ENCODE measurements at places on chromosomes 5 and 9.

DNA sequence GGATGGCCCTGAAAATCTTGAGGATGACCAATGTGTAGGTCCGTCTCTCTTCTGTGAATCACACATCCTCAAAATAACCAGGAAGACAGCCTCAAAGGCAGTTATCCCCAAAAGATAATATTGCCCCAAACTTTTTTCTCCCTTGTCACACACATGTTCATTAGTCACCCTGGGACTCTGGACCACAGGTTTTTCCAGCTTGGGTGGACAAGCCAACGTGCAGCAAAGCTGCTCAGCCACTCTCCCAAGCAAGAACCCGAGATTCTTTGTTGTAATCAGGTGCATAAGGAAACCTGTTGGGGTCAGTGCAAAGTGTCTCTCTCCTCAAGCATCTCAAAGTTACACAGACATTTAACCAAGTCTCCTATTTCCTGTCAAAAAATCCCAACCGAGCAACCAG, 196.6 kb downstream of the GNA14 start:
- no peak for DNase-seq

DNA sequence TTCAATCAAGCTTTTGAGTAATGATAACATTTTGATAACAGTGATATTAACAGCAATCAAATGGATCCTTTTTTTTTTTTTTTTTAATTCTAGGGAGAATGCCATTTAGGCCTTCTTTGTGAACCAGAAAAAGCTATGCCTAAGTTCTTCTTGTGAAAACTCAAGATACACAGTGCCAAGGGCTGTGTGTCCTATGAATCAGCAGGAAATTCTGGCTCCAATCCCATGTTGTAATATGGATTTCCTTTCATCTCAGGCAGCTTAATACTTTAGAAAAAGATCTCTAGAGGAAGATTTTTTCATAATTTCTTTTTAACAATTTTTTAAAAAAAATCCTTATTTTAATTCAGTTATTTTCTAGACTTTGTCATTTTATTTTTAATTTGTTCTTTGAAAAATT, 96.1 kb downstream of the NUDT12 start:
- DNase-seq: peak; percentile 12

DNA sequence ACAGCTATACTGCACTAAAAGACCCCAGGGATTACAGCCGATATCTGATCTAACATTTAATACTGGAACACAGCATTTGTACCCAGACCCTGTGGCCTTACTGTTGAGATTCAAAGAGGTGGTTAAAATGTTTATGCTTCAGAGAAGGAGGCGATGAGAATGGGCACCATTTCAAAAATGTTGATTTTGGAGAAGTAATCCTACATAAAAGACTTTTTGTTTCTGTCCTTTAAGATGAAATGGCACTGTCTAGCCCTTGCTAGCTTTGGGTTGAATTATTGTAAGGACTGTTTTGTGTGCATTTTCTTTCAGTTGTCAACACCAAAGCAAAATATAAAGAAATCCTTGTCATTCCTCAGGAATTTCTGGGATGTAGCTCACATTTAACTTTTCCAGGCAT, 288.5 kb upstream of the ANKH start:
- DNase-seq: no peak

GRCh38 chr5:50672663-50673062, 6.2 kb downstream of the PARP8 start:
- no peak for DNase-seq

- peak; percentile 100 for DNase-seq
Observed at GRCh38 chr5:170552621-170553115, 48.8 kb downstream of the KCNIP1 start.

GRCh38 chr5:31702712-31703111, 63.8 kb downstream of the PDZD2 start:
- no peak for DNase-seq

DNA sequence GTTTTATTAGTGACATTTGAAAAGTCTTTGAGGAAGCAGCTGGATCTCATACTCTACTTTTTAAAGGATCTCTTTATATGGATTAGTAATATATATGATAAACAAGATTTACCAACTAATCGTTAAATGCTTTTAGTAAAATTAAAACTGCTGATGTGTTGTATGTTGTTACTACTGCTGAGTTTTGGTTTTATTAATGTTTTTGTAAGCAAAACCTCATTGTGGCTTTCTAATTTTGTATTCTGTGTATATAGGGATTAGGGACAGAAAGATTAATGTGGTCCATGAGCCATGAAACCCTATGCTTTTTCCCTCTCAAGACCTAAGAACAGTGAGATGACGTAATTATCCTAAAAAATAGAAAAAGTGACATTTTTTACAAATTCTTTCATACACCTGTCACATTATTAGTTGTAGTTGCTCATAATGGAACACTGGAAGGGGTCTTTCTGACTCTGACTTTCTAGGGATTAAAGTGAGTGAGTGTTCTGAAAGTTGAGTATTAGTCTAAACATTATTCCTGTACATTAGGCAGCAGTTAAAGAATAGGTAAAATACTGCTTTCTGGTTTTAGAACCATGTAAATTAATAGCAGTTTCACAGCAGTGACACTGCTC, 85.9 kb downstream of the SLC12A2 start:
- DNase-seq: no peak

- DNase-seq: peak; percentile 60
Observed at GRCh38 chr5:61245936-61246335, 83.7 kb upstream of the SMIM15 start.

- DNase-seq: no peak
Observed at GRCh38 chr5:118918232-118918631, 70.1 kb downstream of the DTWD2 start.

- DNase-seq: no peak
Observed at GRCh38 chr9:89775641-89776040, 170.8 kb downstream of the GADD45G start.

DNA sequence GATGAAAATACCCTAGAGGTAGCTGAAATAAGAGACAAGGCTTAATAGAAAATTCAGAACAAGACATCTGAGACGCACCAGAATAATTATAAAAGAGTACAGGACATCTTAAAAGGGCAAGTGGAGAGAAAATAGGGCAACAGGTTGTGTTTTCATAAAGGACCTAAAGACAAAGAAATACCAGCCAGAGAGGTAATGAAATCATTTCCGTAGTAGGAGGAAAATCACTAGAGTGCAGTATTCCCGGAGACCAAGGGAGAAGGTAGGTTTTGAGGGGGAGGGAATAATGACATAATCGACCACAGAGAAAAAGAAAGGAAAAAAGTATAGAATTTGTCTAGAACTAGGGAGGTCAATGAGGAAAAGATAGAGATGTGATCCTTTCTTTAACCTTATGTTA, 26.2 kb upstream of the CTNNAL1 start:
- DNase-seq: no peak

DNA sequence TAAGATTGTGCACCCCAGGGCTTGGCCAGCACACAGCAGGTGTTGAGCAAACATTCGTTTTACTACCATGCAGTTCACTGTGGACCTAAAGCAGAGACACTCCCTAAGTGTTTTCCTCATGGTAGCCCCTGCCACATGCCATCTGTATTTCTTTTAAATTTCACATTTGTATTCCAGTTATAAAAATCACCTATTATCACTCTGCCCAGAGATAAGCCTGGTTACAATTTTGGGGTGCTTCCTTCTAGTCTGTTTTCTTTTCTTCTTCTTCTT, 10.9 kb upstream of the FIBCD1 start:
- no peak for DNase-seq

GRCh38 chr5:152270096-152270495, 135.0 kb downstream of the NMUR2 start:
- no peak for DNase-seq

DNA sequence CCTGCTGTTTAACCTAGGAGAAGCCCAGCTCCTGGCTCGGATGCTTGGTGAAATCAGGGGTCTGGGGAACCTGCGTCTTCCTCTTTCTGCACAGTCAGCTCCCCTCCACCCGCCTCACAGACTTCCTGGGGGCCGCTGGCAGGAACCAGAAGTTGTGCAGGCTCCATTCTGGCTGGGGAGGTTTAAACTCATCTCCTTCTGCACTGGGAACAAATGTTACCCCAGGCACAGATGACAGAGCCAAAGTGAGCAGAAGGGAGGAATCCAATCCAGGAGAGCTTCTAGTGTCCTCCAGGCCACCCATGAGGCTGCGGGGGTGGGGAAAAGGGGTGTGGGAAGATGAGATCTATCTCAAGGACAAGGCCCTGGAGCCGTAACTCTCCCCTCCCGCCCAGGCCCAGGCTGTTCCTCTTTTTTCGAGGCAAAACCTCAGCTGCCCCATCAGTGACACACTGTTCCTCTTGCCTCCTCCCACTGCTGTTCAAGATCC, 31.2 kb downstream of the KCNMB1 start:
- DNase-seq: no peak

DNA sequence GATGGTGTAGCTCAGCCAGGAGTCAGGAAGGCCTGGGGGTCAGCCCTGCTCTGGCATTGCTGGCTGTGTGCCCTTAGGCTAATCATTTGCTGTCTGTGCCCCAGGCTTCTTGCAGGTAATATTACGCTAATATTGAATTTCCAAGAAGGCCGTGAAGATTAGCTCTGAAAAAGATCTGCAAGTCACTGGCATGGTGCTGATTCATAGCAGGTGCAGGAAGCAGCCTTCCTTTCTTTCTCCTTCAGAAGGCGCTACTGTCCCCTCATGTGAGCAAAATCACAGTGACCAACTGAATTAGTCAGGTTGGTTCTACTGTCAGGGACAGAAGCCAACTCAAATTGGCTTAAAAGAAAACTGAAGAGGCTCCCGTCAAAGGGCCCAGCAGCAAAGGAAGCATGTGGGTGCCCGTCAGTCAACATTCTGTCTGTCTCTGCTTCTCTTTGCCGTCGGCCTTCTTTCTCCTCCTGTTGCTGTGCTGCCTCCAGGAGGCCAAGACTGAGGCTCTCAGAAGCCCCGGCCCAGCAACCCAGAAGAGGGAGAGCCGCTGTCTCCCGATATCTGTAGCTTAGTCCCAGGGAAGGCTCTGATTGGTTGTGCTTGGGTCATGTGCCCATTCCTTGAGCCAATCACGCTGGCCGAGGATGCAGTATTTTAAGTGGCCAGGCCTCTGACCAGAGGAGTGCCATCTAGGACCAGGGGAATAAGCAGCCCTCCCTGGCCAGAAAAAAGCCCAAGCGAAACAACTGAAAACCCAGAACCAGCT, 67.8 kb upstream of the NEURL1B start:
- DNase-seq: no peak

DNA sequence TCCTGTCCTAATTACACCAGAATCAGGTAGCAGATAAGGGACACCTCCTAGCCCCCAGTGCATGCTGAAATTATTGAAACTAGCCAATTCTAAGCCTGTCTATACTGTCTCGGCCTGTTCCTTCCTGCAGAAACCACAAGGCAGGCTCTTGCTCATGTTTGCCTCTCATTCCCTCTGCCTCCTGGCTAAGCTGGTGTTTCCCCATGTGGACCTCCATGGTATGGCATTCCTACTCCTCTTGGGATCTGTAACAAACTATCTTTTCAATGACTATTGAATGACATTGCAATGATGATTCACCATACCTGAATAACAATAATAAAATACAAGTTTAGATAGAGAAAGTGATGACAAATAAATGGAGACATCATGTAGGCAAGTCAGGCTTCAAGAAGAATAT, 35.6 kb upstream of the ADAMTS16 start:
- no peak for DNase-seq
